GM13976 (cell line): ENCODE measurements at places on chromosomes 5 and 9.
A peak's percentile ranks its signal among the peaks of the same experiment; 100 is the strongest.

DNA sequence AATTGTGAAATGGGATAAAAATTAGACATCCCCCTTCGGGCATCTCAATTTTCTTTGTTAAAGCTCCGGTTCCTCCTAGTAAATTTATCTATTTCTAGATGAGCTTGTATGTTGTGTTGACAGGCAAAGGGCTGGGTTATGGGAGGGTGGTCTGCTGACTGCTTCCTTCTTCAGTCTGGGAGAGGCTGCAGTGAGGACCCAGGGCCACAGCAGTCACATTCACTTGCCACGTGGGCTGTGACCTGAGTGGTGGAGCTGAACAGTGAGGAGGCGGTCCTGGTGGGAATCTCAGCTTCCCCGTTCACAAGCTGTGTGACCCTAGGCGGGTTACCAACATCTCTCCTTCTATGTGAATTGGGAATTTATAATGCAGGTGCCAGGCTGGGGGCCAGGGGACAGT, 57.5 kb upstream of the RXRA start:
- no peak for DNase-seq

DNA sequence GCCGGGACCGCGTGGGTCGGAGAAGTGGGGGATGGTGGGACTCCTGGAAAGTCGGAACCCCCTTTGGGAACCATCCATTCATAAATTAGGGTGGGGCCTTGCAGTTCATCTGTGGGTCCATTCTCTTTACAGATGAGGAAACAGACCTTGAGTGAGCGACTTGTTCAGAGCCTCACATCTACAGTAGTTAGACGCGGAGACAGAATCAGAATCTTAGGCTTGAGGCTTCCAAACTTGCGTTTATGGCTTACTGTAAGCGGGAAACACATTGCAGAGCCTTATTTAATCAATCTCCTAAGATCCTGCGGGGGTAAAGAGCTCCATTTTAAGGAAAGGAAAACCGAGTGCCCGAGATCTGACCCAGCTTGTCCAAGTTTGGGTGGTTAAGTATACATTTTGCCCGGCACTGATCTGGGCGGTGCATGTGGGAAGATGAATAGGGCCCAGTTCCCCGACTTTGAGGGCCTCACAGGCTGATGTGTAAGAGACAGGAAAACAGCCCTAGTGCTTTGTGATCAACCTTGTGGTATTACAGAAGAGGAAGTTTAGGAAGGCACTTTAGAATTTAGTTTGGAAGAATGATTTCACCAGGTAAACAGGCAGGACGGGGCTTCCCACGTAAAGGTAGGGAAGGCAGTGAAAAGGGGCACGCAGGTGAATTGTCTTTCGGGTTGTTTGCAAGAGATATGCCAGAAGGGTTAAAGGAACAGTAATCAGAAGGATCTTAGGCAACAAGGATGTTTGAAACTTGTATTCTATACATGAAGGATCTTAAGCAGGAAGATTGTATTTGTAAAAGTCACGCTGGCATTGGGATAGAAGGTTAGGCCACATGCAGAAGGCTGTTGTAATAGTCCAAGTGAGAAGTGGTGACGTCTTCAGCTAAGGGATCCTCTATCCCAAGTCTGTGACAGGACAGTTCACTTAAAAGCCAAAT, 744 bp downstream of the TARS1 start:
- DNase-seq, result peak; percentile 32

DNA sequence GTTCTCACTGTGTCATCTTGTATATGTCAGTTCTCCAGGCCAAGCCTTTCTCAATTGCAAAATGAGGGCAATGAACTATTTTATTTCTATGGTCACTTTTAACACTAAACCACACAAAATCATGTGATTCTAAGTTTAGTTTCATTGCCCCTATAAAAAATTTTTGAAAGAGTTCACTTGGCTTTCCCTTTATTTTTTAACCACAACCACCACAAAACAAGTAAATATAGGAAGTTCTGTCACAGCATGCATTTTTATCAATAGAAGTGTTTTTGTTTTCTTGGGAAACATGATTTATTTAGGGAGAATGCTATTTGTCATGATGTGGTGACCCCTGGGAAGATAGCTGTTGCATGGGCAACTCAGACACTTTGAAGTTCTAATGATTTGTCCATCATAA, 169.1 kb downstream of the CSNK1G3 start:
- DNase-seq, result no peak

DNA sequence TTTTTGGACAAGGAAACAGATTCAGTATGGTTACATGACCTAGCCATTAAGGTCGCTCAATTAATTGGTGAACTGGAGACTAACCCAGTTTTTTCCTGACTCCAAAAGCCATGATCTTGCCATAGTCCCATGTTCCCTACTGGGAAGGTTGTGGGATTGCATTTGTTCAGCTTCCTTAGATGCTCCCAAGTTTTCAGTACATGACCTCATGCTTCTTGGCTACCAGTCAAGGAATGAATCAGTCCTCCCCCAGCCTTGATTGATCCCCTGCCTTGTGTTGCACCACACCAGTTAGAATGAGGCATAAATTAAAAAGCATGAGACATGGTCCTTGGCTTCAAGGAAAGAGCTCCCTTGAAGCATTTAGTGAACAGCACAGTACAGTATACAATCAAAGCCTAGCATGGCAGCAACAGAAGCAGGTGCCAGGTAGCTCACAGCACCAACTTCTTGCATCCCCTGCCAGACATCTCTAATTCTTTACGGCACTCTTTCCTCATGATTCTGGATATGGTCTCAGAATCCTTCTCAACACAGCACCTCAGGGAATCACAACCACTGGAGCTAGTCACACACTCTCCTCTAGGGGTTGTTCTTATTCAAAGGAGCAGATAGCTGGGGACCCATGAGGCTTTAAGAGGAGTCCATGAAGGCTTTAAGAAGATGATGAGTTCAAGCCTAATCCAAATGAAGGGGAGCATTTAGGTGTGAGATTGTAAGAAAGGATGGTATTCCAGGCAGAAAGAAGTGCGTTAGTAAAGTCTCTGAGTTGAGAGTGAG, 295.5 kb upstream of the CLINT1 start:
- no peak for DNase-seq

DNA sequence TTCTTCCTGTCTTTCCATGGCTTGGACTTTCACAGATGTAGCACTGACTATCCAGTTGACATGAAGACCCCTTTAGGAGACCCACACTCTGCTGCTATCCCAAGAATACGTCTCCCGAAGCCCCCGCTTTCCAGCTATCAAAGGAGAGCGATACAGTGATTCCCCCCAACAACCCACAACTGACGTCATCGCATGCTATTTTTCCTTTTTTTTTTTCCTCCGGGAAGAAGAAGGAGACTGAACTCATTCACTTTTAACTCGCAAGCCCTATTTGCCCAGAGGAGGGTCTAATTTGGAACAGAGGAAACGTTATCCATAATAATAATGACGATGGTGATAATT, 2.1 kb downstream of the PAPPA start:
- DNase-seq, result no peak

- DNase-seq, result no peak
Observed at GRCh38 chr5:96141749-96142148, 180.1 kb upstream of the ELL2 start.

DNA sequence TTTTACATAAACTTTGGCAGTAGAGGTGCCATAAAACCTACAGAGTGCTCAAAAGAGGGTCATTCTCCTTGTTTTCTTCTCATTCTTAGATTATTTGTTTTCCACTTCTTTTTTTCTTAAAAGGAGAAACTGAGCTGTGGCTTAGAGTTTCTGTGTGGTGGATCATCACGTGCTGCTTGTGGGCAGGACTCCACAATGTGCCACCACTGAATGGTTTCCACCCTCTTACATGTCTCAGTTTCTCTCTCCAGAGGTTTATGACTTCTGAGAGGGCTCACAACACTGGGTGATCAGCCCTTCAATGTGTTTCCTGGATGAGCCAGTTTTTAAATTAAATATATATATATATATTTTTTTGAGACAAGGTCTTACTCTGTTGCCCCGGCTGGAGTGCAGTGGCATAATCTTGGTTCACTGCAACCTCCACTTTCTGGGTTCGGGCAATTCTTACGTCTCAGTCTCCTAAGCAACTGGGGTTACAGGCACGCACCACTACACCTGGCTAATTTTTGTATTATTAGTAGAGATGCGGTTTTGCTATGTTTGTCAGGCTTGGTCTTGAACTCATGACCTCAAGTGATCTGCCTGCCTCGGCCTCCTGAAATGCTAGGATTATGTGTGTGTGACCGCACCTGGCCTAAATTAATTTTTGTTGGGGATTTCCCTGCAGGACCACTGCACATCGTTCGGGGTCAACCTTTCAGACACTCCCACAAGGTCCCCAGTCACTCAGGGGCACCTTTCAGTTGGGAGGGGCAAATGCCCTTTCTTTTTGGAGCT, 3.1 kb upstream of the UNC13B start:
- no peak for DNase-seq

DNA sequence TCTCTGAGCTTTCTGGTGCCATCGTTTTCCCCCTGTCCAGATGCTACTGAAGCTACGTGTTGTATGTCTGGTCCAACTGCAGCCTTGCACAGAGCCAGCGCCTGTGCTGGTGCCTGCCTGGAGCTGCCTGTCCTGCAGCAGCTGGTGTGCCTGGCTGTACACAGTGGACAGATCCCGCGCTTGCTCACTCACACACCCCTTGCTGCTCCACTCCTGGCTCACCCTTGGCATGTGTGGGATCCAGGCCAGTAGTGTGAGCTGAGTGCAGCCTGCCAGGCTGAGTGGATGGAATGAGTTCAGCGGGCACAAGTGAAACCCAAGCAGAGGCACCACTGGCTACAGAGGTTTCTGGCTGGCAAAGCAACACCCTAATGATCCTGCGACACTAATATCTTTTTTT, 40.4 kb downstream of the FER start:
- no peak for DNase-seq

DNA sequence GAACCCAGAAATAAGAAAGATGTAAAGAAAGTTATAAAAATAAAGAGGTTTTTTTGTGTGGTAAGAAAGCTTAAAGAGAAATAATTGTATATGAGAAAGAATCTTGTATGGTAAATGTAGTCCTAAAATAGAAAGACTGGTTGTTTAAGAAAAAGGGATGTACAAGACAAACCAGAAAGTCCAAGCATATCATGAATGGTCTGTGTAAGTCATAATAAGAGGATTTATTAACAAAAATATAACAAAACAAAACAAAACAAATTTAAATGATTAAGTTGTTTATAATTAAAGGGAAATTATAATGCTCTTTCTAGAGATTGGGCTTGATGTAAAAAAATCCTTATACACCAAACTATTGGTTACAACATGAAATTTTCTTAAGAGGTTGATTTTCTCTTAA, 590.4 kb upstream of the PTGER4 start:
- no peak for DNase-seq

- DNase-seq, result no peak
Observed at GRCh38 chr5:129246088-129246487, 151.5 kb downstream of the ISOC1 start.

GRCh38 chr5:176342766-176343458, 18.7 kb downstream of the KIAA1191 start:
- DNase-seq, result no peak

GRCh38 chr9:94675008-94675881, 35.9 kb upstream of the FBP1 start:
- DNase-seq, result no peak

GRCh38 chr5:31880449-31880848, 241.5 kb downstream of the PDZD2 start:
- DNase-seq, result no peak

DNA sequence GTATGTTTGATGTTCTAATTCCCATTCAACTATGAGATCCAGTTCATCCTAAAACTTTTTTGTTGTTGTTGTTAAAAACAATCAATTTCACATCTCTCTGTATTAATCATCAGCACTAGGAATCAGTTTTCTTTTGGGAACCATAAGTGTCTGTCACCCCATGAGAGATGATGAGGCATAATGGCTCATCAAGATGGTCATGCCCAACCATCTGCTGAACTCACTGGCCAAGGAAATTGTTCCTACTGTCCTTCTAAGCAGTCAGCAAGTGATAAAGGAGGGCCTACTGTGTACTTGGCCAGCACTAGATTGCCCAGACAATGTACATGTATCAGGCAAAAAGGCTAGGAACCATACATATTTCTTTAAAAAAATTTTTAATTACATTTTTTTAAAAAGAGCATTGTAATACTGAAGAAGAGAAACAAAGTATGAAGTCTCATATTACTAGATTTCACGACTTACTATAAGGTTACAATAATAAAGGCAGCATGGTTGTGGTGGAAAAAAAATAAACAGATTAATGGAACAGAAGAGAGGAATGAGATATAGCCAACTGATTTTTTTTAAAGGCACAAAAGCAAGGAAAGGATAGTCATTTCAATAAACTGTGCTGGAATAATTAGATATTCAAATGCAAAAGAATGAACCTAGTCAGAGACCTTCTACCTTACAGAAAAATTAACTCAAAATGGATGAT, 458.3 kb downstream of the SPOCK1 start:
- DNase-seq, result no peak

DNA sequence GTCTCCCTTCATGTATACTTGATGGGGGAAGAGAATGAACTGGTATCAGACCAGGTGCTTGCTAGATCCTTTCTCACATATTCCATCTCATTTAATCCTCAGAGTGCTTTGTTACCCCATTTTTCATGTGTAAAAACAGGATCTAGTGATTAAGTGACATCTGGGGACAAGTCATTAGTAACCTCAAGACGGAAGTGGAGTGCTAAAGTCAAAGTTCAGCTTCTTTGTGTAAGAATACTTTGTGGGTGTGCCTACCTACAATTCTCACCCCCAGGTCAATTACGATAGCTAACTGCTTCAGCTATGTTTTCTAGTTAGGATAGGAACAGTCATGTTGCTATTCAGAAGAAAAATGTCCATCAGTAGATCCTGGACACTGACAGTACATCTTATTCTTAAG, 3.1 kb upstream of the FAM120AOS start:
- no peak for DNase-seq

- no peak for DNase-seq
Observed at GRCh38 chr5:32928761-32929160, 217.6 kb downstream of the NPR3 start.

DNA sequence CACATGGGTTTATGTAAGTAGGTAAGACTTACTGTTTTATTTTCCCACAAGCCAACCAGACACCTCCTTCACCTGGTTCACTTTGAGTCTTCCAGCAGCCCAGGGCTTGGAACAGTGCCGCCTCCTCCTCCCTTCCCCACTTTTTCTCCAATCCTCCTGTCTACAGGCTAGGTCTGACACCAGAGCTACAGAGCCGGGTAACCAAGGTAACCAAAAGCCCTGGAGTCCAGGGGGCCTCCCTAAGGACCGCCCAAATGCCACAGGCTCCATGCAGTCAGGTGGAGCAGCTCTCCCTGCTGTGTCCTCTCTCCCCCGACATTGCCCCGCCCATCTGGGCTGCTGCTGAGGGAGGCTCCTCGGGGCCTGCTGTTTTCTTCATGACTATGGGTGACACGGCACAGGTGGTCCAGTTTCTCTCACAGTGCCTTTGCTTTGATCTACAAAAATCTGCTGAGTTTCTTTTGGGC, 138.0 kb upstream of the EFNA5 start:
- no peak for DNase-seq

GRCh38 chr9:4090491-4090890, 209.4 kb downstream of the GLIS3 start:
- DNase-seq, result no peak
